CD4-positive, alpha-beta T cell treated with Interleukin-4 for 1 hour (primary cell): ENCODE measurements at places on chromosomes 16 and 17.

GRCh38 chr17:17963694-17964436 lies 8.3 kb downstream of the TOM1L2 start:
- no peak for DNase-seq

GRCh38 chr17:47800686-47801085 lies 20.9 kb downstream of the OSBPL7 start:
- no peak for DNase-seq

GRCh38 chr16:85176541-85177447 lies 64.5 kb upstream of the CIBAR2 start:
- DNase-seq, result no peak

DNA sequence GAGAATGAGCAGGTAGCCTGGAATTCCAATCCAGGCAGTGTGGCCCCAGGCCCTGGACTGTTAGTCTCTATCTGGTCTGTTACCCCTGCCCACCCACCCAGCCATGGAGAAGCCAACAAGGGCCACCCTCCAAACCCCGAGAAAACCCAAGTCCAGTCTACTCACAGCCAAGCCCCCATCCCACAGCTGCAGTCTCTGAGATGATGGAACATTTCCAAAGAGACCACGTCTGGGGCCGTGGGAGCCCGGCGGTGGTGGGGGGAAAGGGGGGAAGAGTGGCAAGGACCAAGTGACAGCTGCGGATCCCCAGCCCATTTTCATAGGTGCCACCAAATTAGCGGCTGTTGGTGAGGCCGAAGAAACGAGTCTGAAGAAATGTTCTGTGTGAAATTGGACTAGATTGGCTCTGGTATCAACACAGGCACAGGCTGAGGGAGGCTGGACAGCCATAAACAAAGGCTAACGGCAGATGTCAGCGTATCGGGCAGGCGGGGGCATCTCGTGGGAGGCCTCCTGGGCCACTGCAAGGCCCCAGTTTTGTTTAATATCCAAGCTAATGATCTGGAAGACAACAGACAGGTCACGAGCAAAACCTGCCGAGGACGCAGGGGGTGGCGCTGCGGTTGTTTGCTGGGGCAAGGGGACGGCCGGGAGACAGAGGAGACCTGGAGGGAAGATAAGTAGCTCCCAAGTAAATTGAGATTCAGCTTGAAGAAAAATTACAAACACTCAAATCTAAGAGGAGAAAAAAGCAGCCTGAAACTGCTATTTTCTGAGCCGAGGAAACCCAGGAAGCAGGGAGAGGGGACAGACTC lies 53.4 kb downstream of the RBFOX3 start:
- no peak for DNase-seq

- DNase-seq, result peak; percentile 20
Observed at GRCh38 chr16:15509051-15509592, 74.7 kb downstream of the BMERB1 start.

GRCh38 chr17:35749560-35750412 lies 3.3 kb downstream of the GAS2L2 start:
- DNase-seq, result no peak

DNA sequence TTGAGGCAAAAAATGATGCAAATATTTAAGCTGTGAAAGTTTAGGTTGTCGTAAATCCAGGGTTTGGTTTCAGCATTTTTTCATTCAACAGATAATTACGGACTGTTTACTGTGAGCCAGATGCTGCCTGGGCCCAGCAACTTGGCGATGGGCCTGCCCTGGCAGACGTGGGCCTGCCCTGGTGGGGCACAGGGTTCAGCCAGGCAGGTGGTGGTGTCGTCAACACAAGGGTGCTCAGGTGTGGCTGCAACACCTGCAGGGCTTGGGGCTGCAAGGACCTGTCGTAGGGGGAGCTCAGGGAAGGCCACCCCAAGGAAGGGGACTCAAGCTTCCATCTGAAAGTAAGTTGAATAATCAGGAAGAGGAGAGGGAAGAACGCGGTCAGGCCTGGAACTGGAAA lies 15.1 kb downstream of the ZC3H18 start:
- DNase-seq, result no peak

GRCh38 chr17:49910094-49910857 lies 58.7 kb upstream of the DLX4 start:
- no peak for DNase-seq

GRCh38 chr16:19923396-19923795 lies 38.7 kb upstream of the GPRC5B start:
- no peak for DNase-seq

- DNase-seq, result no peak
Observed at GRCh38 chr16:74100395-74101326, 196.0 kb upstream of the PSMD7 start.

- no peak for DNase-seq
Observed at GRCh38 chr17:80984749-80985148, 6.9 kb upstream of the CHMP6 start.

GRCh38 chr16:56332464-56333079 lies 92.8 kb downstream of the AMFR start:
- DNase-seq, result no peak

DNA sequence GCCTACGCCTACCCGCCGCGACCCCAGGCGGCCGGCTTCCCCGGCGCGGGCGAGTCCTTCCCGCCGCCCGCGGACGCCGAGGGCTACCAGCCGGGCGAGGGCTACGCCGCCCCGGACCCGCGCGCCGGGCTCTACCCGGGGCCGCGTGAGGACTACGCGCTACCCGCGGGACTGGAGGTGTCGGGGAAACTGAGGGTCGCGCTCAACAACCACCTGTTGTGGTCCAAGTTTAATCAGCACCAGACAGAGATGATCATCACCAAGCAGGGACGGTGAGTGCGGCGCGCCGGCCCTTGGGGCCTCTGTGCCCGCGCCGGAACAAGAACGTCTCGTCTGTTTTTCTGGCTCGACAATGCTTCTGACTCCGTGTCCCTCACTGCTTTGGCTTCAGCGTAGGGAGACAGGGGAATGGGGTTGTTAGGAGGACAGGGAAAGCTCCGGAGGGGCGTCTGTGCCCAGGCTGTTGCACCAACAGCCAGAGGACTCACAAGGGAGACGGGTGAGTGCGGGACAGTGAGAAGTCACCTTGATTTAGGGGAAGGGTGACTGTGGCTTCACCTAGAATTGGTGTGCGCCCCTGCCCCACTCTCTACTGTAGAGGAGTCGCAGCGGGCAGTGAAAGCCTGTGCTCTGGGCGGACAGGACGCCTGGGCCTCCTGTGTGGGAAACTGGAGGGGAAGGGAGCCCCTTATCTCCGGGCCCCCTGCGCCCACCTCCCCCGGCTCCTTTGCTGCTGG lies 806 bp downstream of the TBX21 start:
- DNase-seq, result no peak

DNA sequence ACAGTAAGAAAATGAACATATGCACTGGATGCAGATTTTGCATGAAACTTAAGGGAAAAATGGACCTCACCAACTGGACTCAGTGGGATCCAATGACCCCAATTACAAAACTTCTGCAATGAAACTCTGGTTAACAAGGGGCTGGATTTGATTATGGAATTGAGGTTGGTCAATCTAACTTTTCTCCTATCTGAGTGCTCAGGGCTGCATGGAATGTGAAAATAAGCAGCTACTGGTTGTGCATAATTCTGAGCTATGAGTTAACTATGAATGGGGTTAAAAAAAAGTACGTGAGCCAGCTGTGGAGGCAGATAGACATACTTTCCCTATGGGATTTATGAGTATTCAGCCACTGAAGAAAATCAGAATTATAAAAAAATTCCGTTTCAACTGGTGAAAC lies 9.2 kb downstream of the FAM20A start:
- no peak for DNase-seq

DNA sequence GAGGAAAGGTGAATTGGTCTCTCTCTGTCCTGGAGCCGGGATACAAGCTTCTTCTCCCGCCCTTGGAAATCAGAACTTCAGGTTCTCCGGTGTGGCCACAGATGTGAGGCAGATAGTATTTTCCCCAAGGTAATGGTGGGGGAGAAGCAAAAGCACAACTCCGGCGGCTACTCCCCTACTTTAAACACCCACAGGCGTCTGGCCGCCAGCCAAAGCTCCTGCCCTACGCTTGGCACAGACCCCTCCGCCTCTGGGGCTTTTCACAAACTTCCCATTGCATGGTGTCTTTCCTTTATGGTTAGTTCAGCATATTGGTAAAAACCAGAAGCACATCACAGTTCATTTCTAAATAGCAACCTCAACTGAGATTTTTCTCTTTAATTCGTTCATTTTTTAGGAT lies 39.4 kb upstream of the B4GALNT2 start:
- no peak for DNase-seq

DNA sequence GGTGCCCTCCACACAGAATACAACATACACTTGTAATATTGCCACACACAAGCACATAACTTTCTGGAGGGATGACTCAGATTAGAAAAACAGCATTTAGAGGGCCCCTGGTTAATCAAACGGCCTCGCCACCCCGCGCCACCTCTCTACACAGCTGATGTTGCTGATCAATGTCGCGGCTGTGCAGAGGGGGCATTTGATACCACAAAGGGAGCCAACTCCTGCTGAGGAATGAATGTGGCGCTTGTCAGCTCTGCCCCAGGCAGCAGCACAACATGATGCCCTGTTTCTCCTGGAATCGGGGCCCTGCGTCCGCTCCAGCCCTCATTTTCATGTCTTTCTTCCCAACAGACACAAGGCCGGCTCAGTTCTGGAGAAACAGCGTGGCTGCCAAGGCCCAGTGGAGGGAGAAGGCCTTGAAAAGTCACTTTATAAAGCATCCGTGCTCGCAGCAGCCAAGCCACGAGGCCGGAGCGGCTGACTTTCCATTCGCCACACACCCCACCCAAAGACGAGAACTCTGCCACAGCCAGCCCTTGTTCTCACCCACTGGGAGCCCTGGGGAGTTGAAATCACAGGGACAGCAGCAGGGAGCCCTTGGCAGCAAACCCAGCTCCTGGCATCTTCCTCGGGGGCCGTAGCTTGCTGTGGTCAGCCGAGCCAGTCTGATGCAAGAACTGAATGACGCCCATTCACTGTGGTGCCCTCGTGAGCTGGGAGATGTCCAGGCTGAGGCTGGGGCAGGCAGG lies 65.6 kb downstream of the XYLT1 start:
- no peak for DNase-seq

GRCh38 chr17:80106751-80107150 lies 5.4 kb downstream of the GAA start:
- no peak for DNase-seq

DNA sequence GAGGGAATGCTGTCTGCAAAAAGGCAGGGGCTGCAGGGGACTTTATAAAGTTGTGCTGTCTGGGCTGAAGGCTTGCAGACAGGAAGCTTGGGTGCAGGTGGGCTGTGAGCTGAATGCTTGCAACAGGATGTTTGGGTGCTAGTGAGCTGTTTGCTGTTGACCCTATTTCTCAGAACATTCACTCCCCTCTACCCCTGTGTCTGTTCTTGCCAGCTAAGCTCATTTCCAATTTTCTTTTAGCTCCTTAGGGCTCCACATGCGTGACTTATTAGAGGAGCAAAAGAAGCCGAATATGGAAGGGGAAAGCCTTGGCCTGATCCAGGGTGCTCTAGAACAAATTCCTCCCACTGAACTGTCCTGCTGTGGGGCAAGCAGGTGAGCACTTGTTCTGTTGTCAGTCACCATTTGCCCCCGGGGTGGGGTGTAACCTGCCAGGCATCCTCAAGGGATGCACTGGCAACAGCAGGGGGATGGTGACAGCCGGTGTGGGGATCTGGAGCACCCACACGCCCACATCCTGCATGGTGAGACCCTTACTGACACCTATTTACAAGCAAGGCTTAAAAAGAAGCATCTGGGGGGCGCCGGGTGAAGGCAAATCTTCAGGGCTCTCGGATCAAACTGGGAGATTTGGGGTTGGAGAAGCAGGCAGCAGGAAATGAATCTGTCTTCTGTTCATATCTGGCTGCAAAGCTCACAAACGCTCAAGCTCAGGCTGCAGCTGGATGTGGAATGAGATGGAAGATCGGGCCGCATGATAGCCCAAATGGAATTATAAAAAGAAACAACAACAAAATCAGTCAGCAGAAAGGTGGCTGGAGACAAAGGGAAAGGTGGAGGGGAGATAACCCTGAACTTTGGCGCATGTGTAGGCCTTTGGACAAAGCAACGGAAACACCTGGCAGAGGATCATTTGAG lies 21.1 kb upstream of the NUP93 start:
- peak; percentile 20 for DNase-seq

DNA sequence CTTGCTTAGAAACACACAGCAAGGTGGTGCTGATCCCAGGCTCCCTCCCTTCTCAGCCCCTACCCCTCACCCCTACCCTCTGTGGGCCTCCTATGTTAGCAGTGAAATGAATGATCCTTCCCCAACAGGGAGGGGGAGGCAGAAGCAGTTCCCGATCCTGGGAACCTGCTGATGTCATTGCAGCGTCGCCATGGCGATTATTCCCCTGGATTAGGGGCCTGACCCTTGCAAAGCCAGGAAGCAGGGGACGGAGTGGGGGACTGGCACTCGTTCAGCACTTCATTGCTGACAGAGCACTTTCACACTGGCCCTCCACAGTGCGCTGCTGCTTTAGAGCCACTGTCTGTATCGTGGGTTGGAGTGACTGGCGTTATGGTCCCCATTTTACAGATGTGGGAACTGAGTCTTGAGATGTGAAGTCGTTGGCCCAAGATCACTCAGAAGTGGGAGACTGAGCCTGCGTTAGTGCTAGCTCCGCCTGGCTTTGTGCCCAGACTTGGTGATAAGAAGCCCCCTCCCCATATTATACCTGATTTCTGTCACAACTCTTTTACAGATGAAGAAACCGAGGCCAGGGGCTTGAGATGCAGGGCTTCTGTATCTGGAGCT lies 26.6 kb downstream of the LASP1 start:
- DNase-seq, result no peak

DNA sequence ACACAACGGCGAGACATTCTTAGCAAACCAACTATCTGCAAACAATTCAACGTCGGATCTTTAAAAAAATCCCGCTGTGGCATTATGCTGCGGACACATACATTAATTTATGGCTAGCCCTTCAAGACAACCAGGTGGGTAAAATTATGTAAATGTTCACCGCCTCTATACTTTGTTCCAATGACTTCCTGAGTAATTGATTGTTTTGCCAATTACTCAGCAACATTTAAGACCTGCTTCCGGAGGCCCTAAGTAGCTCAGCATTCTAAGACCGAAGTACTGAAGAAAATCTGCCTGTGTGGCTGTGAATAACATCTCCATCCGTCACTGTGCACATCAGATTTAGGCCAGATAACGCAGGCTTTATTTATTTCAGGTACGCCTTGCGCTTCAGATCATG lies 23.3 kb downstream of the QPRT start:
- DNase-seq, result peak; percentile 59

DNA sequence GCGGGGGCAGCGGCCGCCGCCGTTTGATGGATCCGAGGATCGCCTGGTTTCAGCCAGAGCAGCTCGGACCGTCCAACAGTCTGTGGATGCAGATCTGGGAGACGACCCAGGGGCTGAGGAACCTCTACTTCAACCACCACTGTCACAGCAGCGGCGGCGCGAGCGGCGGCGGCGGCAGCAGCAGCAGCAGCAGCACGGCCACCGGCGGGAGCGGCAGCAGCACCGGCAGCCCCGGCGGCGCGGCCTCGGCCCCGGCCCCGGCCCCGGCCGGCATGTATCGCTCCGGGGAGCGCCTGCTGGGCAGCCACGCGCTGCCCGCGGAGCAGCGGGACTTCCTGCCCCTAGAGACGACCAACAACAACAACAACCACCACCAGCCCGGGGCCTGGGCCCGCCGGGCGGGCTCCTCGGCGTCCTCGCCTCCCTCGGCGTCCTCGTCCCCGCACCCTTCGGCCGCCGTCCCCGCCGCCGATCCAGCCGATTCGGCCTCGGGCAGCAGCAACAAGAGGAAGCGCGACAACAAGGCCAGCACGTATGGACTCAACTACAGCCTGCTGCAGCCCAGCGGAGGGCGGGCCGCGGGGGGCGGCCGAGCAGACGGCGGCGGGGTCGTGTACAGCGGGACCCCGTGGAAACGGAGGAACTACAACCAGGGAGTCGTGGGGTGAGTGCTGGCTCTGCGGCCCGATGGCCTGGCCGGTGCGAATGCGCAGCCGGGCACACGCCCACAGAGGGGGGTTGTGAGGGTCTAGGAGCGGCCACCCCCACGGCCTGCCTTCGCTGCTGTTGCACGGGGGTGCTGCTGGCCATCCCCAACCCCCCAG lies 702 bp downstream of the TENT4B start:
- no peak for DNase-seq
